ENCODE measurements at places on chromosomes 1 and 21. TPM values are rescaled to one million over a fixed set of nuclear protein-coding genes. Genes with fewer than 3 reads are reported as not detected.

- no peaks in the 10 kb centered on the region for H3K36me3 ChIP-seq
- no peaks in the 10 kb centered on the region for H3K27me3 ChIP-seq
- peaks cover 11% of the 10 kb centered on the region for H3K4me1 ChIP-seq
- DNase-seq: no peak
- no peak within 1 kb of the TSS for H3K27ac ChIP-seq
Observed at GRCh38 chr1:42739753-42740700, at the start of gene CLDN19. CLDN19 (minus strand) TSS chr1:42740236; CDS start chr1:42740063, 173 bp downstream.

Gene RGS18
- 0.18 TPM for total RNA-seq

Gene MEGF6
- 7.1 TPM for total RNA-seq

DNA sequence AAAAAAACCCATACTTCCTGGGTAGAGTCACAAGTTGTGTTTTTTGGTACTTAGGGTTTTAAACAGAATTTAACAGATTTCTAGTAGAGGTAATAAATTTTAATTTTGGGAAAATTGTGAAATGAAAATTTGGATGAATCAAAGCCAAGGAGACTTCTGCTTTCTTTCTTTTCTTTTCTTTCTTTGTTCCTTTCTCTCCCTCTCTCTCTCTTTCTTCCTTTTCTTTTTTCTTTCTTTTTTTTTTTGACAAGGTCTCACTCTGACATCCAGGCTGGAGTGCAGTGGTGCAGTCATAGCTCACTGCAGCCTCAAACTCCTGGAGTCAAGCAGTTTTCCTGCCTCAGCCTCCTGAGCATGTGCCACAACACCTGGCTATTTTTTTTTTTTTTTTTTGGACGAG lies 46.9 kb upstream of the NEXN start:
- no peak overlapping the region for H3K4me3 ChIP-seq
- no peak overlapping the region for H3K27ac ChIP-seq
- peaks cover 9% of the 10 kb centered on the region for H3K36me3 ChIP-seq
- DNase-seq: no peak

Gene VTCN1
- total RNA-seq: not detected

DNA sequence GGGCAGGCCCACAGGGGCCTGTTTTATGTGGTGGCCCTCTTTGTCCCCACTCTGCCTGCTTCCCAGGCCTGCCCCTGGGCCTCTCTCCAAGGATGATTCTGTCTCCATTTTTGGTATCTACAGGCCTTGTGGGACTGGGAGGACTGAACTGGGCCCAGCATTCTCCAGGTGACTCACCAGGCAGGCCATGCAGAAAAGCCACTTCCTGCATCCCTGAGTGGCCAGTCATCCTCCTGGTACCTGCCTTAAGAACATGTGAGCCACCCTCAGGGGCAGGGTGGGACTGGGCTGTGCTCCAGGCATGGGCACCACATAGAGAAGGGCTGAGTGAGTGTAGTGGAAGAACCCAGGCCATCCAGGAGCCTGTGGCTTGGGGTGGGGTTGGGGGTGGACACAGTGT lies 20.0 kb upstream of the BCAR3 start:
- H3K36me3 ChIP-seq: no peaks in the 10 kb centered on the region
- DNase-seq: no peak
- no peak overlapping the region for H3K4me3 ChIP-seq
- peaks cover 3% of the 10 kb centered on the region for H3K27me3 ChIP-seq

DNA sequence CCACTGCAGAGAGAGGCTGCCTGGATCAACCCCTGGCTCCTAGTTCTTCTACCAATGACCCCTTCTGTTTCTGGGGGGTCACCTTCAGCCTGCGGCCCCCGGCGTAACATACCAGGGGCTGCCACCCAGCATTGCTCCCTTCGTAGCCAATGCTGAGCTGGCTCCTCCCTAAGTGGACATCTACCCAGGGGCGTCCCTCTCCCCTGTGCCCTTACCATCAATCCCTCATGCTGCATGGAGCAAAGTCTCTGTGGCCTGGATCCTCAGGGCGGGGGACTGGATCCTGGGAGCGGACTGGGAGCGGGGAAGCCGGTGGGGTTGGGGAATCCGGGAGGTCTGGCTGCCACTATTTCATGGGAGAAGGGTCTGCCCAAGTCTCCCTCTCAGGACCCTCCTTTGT lies 28.6 kb downstream of the TRIM67 start:
- no peaks in the 10 kb centered on the region for H3K36me3 ChIP-seq
- peaks cover 7% of the 10 kb centered on the region for H3K27me3 ChIP-seq
- no peak overlapping the region for H3K4me3 ChIP-seq
- H3K27ac ChIP-seq: no peak overlapping the region

Gene HPCAL4
- total RNA-seq: 0.55 TPM

GRCh38 chr21:18951271-18952038 lies 547.9 kb upstream of the TMPRSS15 start:
- no peak overlapping the region for H3K4me3 ChIP-seq
- H3K27ac ChIP-seq: no peak overlapping the region

GRCh38 chr1:165055581-165055980 lies 300.9 kb downstream of the LMX1A start:
- H3K4me1 ChIP-seq: no peaks in the 10 kb centered on the region
- no peak overlapping the region for H3K4me3 ChIP-seq
- H3K27me3 ChIP-seq: peaks cover 5% of the 10 kb centered on the region
- no peaks in the 10 kb centered on the region for H3K36me3 ChIP-seq

Gene CRP
- not detected for total RNA-seq

Gene CAMK2N1
- total RNA-seq: 0.29 TPM
